ENCODE measurements at places on chromosomes 2 and 18. TPM values are rescaled to one million over a fixed set of nuclear protein-coding genes. Genes with fewer than 3 reads are reported as not detected.

The GKN1 gene
- total RNA-seq, result 116 TPM

The LPIN1 gene
- 11.0 TPM for total RNA-seq

The ITPRIPL1 gene
- 0.29 TPM for total RNA-seq

GRCh38 chr2:127012215-127012614 lies 94.7 kb downstream of the BIN1 start:
- no peaks in the 10 kb centered on the region for H3K36me3 ChIP-seq
- no peak overlapping the region for H3K4me3 ChIP-seq
- no peak for DNase-seq
- no peaks in the 10 kb centered on the region for H3K27me3 ChIP-seq

The TEX44 gene
- not detected for total RNA-seq
